Karpas-422 (cell line): ENCODE measurements at places on chromosomes 7 and 10. TPM values are rescaled to one million over a fixed set of nuclear protein-coding genes. Genes with fewer than 3 reads are reported as not detected.

The EPC1 gene
- total RNA-seq, result 35.6 and 56.9 TPM in 2 replicates

The PTN gene
- 0.47 TPM in 1 of 2 replicates, not detected in the other for total RNA-seq

The LEP gene
- not detected in 2 replicates for total RNA-seq

The PPP1R17 gene
- 0.22 and 7.9 TPM in 2 replicates for total RNA-seq

The MOGAT3 gene
- total RNA-seq, result not detected in 2 replicates

The TEX36 gene
- not detected in 2 replicates for total RNA-seq

The MDFIC gene
- total RNA-seq, result not detected in 2 replicates

The REPIN1 gene
- total RNA-seq, result 53.3 and 98.4 TPM in 2 replicates

The GIMAP7 gene
- total RNA-seq, result not detected in 2 replicates

The RADIL gene
- not detected in 2 replicates for total RNA-seq

The C7orf57 gene
- not detected in 2 replicates for total RNA-seq

The EVX1 gene
- total RNA-seq, result not detected in 2 replicates

The STAG3 gene
- total RNA-seq, result 8.1 and 22.1 TPM in 2 replicates

The PLEKHA8 gene
- 28.1 and 41.0 TPM in 2 replicates for total RNA-seq

The TMEM254 gene
- total RNA-seq, result 14.1 and 36.9 TPM in 2 replicates

The AVL9 gene
- total RNA-seq, result 32.9 and 41.4 TPM in 2 replicates

The CALCR gene
- total RNA-seq, result not detected in 2 replicates

The AKR1C1 gene
- not detected in 2 replicates for total RNA-seq

The EIF4H gene
- 200 and 286 TPM in 2 replicates for total RNA-seq

The PLEKHS1 gene
- total RNA-seq, result not detected in 2 replicates

The SPOCK2 gene
- total RNA-seq, result 4.4 TPM in 1 of 2 replicates, not detected in the other

The OR2A5 gene
- not detected in 2 replicates for total RNA-seq

The LRRC18 gene
- total RNA-seq, result 3.4 TPM in 1 of 2 replicates, not detected in the other

The VIM gene
- 0.54 and 7.0 TPM in 2 replicates for total RNA-seq

The TMEM225B gene
- 1.6 TPM in 1 of 2 replicates, not detected in the other for total RNA-seq

The R3HCC1L gene
- 11.8 and 13.3 TPM in 2 replicates for total RNA-seq

The HNRNPF gene
- total RNA-seq, result 160 and 269 TPM in 2 replicates

The AGBL3 gene
- 0.97 and 3.5 TPM in 2 replicates for total RNA-seq

The CRYGN gene
- total RNA-seq, result not detected in 2 replicates

The ELOVL3 gene
- not detected in 2 replicates for total RNA-seq

The TMEM236 gene
- 0.04 and 0.19 TPM in 2 replicates for total RNA-seq

The SPDYE16 gene
- not detected in 2 replicates for total RNA-seq

The HOXA9 gene
- total RNA-seq, result not detected in 2 replicates

The SEMA3E gene
- total RNA-seq, result not detected in 2 replicates

The GBX1 gene
- not detected in 2 replicates for total RNA-seq

The LRRC4 gene
- 39.6 and 52.0 TPM in 2 replicates for total RNA-seq

The SFRP4 gene
- total RNA-seq, result not detected in 2 replicates

The YAE1 gene
- total RNA-seq, result 20.9 and 25.1 TPM in 2 replicates

The DCLRE1A gene
- 5.7 and 11.4 TPM in 2 replicates for total RNA-seq

The MMD2 gene
- total RNA-seq, result not detected in 2 replicates

The OR2A42 gene
- total RNA-seq, result not detected in 2 replicates

The CLRN3 gene
- not detected in 2 replicates for total RNA-seq

The MINDY3 gene
- 22.6 and 43.0 TPM in 2 replicates for total RNA-seq

The CEP55 gene
- total RNA-seq, result 14.6 and 16.5 TPM in 2 replicates

The LIPJ gene
- not detected in 2 replicates for total RNA-seq
